Stimulated activated CD8-positive, alpha-beta memory T cell treated with anti-CD3 and anti-CD28 coated beads, Interleukin-2, amount 100 ng/mL, for 48 hours (primary cell): ENCODE measurements at places on chromosomes 5 and 9.

GRCh38 chr5:59317023-59317773 is 576.3 kb downstream of the PDE4D start:
- no peak for DNase-seq

- DNase-seq, result no peak
These were observed 23.2 kb upstream of the SLC25A51 start for GRCh38 chr9:37927132-37927531.

GRCh38 chr9:114551750-114552685 is 35.6 kb upstream of the ATP6V1G1 start:
- DNase-seq, result no peak

DNA sequence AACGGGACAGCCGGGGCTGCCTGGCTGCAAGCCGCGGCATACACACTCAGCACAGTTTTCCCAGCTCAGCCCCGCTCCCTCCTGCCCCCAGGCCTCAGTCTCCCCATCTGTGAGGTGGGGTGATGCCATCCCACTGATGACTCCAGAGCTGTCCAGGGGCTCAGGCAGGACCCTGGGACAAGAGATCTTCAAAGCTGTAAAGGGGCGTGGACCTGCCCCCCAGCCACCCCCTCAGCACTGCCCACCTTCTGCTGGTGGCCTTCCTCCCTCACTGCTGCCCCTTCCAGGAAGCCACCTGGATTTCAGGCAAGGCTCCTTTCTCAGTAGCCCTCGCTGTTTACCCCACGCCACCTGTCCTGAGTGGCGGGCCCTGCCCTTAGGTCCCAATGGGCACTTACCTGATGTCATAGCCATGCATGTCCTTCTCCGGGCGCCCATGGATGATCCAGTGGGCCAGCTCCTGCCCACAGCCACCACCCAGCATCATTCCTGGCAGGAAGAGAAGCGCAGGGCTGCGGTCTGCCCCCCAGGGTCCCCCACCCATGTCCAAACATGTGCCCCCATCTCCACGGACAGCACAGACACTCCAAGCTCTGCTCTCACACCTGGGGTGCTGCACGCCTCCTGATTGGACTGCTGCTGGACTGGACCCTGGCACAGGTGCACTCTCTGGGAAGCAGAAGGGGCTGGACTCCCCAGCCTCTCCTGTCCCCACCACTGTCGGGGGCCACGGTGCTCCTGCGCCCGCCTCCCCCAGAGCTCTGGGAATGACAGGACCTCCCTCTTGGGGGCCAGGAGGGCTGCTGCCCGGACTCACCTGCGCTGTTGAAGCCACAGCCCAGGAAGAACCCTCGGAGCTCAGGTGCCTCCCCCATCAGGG is 25.7 kb downstream of the SARDH start:
- no peak for DNase-seq
